ENCODE measurements at places on chromosomes 13 and 19.

DNA sequence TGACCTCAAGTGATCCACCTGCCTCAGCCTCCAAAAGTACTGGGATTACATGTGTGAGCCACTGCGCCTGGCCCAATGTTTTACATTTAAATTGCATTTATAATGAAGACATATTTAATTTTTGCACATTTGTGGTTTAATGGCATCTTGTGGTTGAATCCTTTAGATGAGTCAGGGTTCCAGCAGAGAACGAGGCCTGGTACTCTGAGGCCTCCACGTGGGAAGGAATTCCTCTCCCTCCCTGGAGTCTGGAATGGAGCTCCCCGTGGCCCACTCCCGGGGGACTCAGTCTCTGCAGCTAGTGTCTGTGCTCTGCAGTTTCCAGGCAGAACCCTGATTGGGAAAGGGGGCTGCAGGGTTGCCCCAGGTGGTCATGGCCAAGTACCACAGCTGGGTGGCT, 24.2 kb downstream of the ZFR2 start:
- no peak for DNase-seq

GRCh38 chr13:36533806-36534205, 101.5 kb downstream of the CCNA1 start:
- DNase-seq, result no peak

- no peak for DNase-seq
Observed at GRCh38 chr13:110616103-110617101, 1.1 kb downstream of the NAXD start.

DNA sequence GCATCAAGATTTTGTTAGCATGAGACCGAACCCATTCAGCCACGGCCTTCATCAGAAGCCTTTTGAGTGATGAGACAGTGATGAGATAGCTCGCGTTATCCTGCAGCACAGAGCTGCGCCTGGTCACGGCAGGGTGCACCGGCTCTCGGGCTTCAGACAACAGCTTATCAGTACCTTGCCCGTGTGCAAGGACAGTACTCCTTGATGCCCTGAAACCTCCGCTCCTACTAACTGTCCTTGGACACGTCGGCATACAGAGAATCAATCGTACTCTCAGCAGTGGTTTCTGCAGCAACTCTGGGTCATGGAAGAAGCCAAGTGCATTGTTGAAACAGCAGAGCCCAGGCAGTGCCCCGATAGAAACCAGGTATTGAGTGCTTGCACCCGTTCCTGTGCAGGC, 40.7 kb downstream of the IRS2 start:
- DNase-seq, result no peak

GRCh38 chr13:26996965-26997752, 174.5 kb downstream of the USP12 start:
- no peak for DNase-seq

- DNase-seq, result no peak
Observed at GRCh38 chr13:74931698-74932433, 550.1 kb downstream of the TBC1D4 start.

GRCh38 chr13:42992764-42993122, 702 bp upstream of the EPSTI1 start:
- DNase-seq, result no peak

DNA sequence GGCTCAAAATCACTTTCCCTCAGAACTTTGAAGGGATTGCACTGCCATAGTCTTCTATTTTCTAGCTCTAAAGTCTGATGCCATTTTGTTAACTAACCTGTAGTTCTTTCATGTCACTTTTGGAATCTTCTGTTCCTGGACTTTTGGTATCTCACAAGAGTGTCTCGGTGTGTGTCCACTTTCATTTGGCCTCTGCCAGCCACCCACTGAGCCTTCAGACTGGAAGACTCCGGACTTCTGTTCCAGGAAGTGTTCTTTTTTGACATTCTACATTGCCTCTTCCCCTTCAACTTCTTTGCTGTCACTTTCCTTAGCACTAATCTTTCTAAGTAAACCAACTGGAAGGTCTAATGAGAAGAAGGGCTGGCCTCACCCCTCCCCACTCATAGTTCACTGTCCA, 25.0 kb upstream of the LAMP1 start:
- DNase-seq, result no peak

DNA sequence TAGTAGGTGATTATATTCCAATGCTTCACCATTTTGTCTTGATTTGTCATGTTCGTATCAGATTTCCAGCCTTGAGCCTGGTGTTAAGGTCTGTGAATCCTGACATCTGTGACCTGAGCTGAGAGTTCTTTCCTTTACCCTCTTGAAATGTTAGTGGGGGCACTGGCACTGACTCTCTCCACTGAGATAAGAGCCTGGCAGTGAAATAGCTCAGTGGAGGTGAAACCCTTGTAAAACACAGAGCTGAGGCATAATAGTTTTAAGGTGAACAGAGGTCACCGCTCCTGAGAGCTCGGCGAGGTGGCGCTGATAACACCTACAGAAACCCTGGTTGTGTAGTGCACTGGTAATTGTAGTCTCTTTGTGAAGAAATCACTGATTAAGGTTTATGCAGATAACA, 748.2 kb downstream of the DIAPH3 start:
- DNase-seq, result no peak

DNA sequence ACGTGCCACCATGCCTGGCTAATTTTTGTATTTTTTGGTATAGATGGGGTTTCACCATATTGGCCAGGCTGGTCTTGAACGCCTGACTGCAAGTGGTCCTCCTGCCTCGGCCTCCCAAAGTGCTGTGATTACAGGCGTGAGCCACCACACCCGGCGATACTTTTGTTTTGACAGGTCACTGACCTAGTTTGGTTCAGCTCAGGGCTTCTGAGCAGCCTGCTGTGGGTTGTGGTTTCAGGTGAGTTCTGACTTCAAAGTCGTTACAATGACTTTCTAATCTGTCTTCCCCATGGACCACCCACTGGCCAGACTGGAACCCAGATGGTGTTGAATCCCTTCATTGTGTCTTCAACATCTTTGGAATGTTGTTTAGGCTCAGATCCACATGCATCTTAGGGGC, 73.8 kb downstream of the TRPM4 start:
- no peak for DNase-seq

- DNase-seq, result no peak
Observed at GRCh38 chr19:18464646-18465045, 26.7 kb upstream of the ISYNA1 start.

DNA sequence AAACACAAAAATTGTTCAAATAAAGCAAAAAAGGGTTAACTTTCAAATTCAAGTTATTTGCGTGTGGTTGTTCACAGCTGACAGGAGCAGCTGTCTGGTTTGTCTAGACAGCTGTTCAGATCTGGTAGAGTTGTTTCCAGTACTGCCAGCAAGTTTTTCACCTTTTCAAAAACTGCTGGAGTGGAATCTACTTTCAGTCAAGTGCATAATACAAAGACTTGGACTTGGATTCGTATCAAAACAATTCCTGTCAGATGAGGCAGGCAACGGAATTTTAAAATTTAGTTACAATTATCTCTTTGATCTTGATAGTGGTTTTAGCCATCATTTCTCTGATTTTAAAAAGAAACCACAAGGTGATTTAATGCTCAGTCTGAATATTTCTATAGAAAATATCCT, 51.7 kb upstream of the EEF1AKMT1 start:
- no peak for DNase-seq

- no peak for DNase-seq
Observed at GRCh38 chr13:73599232-73600128, 534.7 kb downstream of the KLF12 start.

DNA sequence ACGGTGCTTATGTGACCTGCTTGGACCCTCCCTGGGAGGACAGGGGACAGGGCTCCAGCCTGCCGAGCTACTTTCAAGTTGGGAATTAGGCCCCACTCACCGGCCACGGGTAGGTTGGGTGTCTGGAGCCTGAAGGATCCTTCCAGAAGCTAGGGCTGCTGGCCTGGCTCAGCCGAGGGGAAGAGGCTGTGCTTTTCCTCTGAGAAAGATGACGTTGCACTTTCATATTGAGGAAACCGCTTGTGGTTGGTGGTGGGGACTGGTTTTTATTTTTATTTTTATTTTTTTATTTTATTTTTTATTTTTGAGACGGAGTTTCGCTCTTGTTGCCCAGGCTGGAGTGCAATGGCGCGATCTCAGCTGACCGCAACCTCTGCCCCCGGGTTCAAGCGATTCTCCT, at the start of gene TMEM150B:
TSS of gene TMEM150B (minus strand) at position 170 of the 400 bp plus-strand sequence. CDS start 4,305 bp downstream, outside the sequence.
- DNase-seq, result no peak

GRCh38 chr19:31301306-31301980, 47.8 kb downstream of the TSHZ3 start:
- DNase-seq, result no peak

- no peak for DNase-seq
Observed at GRCh38 chr19:20422216-20423205, 143.1 kb downstream of the ZNF737 start.

GRCh38 chr13:70960841-70961443, 852.7 kb upstream of the KLHL1 start:
- DNase-seq, result peak; percentile 10

DNA sequence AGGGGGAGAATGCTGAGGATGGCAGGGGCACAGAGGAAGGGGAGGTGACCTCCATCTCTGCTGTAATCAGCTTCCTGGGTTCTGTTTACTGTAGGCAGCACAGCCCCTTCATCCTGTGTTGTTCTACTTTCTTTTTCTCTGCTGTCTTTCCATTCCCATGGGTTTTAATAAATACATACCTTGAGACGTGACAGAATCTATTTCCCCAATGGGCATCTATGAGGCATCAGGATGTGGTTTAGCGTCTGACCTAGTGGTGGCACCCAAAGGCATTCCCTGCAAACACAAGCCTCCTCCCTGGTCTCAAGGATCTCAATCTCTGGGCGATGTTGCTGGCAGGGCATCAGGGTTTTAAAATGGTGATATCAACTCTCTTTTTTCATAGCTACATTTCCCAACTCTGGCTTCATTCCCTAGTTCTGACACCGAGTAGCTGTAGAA, 60.8 kb downstream of the ALOX5AP start:
- no peak for DNase-seq

- no peak for DNase-seq
Observed at GRCh38 chr13:94827566-94827965, 115.2 kb upstream of the SOX21 start.

- DNase-seq, result no peak
Observed at GRCh38 chr13:49584771-49585182, 581 bp downstream of the RCBTB1 start.

GRCh38 chr13:80030491-80030890, 310.4 kb downstream of the SPRY2 start:
- DNase-seq, result no peak

DNA sequence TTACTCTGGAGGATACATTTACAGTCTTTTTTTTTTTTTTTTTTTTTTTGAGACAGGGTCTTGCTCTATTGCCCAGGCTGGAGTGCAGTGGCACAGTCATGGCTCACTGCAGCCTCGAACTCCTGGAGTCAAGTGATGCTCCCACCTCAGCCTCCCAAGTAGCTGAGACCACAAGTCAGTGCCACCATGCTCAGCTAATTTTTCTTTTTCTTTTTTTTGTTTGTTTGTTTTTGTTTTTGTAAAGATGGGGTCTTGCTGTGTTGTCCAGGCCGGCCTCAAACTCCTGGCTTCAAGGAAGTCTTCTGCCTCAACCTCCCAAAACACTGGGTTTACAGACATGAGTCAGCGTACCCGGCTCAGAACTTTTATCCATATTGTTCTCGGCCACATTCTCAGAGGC, 64.5 kb downstream of the INSR start:
- no peak for DNase-seq

DNA sequence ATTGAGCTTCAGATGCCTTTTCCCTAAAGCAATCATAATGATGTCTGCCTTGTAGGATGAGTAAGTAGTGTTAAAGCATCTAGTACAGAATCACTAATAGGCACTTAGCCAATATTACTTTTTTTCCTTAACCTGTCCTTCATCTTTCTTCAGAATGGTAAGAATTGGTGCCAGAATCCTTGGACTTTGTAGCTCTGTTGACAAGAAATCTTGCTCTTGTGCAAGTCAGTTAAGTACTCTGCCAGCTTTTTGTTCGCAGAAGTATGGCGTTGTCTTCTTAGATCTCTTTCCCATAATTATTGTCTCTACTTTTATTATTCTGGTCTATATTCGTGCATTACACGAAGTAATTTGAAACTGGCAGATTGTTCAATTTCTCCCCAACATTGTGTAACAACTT, 554.5 kb downstream of the PCDH9 start:
- no peak for DNase-seq

GRCh38 chr19:46196410-46197124, 33.0 kb upstream of the IGFL1 start:
- no peak for DNase-seq

GRCh38 chr19:7010722-7011593, 10.3 kb downstream of the MBD3L2B start:
- DNase-seq, result no peak

GRCh38 chr19:44643605-44644401, at the start of gene PVR:
Gene PVR (plus strand): TSS chr19:44643910. CDS start chr19:44644097, 187 bp downstream.
- DNase-seq, result peak; percentile 56

DNA sequence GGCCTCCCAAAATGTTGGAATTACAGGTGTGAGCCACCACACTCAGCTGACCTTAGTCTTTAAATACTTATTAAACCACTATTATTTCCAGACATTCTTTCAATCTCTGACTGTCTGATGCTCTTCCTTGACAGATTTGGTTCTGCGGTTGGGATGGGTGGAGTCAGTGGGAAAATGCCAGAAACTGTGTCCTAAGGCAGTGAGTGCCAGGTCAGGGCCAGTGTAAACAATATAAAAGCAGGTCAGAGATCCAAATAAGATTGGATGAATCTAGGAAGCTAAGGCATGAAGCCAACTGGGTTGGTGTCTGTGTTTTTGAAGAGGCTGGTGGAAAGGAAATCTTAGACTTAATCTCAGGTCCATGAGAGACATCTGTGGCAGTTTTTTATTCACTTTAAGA, 74.7 kb downstream of the KLF5 start:
- DNase-seq, result no peak

- no peak for DNase-seq
Observed at GRCh38 chr19:6275170-6275744, 4.5 kb downstream of the MLLT1 start.

DNA sequence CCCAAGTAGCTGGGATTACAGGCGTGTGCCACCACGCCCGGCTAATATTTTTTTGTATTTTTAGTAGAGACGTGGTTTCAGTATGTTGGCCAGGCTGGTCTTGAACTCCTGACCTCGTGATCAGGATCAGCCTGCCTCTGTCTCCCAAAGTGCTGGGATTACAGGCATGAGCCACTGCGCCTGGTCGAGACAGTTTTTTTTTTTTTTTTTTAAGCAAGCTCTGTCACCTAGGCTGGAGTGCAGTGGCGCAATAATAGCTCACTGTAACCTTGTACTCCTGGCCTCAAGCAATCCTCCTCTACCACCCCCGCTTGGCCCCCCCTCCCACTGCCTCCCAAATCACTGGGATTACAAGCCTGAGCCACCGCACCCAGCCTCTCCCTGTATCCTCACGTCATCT, 6.4 kb upstream of the MAP2K7 start:
- no peak for DNase-seq

DNA sequence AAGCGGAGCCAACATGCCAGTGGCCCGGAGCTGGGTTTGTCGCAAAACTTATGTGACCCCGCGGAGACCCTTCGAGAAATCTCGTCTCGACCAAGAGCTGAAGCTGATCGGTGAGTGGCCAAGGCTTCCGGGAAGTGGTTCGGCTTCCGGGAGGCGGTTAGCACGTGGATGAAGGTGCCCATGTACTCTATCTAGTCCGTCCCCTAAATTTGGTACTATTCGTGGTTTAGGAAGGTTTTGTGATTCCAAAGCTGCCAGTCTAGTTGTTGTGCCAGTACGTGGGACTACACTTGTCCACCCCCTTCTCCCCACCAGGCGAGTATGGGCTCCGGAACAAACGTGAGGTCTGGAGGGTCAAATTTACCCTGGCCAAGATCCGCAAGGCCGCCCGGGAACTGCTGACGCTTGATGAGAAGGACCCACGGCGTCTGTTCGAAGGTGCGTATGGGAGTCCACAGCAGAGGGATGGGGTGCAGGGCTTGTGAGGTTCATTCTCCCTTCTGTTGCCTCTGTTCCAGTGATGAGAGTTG, 579 bp downstream of the RPS9 start:
- DNase-seq, result no peak

GRCh38 chr13:41259875-41260501, 3.4 kb downstream of the MTRF1 start:
- no peak for DNase-seq
